T-helper 22 cell (primary cell): ENCODE measurements at places on chromosomes 12 and 14.
A peak's percentile ranks its signal among the peaks of the same experiment; 100 is the strongest.

DNA sequence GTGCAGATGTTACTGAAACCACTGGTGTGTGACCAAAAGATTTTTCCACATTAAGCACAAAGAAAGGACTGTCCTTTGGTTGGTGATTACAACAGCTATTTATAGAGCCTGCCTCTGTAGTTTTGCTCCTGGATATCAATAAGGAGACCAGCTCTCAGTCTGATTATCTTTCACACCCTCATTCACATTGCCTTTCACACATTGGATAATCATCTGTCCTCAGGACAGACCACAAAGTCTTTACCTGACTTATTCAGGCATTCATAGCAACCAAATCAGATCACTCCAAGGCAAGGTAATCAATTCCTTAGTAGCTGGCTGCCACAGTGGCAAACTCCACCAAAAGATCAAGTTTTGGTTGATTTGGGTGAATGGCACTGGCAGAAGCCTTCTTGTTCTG lies 59.6 kb upstream of the CPSF6 start:
- no peak for DNase-seq

GRCh38 chr12:2417481-2418160 lies 364.8 kb downstream of the CACNA1C start:
- no peak for DNase-seq

GRCh38 chr12:95282266-95282665 lies 64.7 kb downstream of the VEZT start:
- no peak for DNase-seq

DNA sequence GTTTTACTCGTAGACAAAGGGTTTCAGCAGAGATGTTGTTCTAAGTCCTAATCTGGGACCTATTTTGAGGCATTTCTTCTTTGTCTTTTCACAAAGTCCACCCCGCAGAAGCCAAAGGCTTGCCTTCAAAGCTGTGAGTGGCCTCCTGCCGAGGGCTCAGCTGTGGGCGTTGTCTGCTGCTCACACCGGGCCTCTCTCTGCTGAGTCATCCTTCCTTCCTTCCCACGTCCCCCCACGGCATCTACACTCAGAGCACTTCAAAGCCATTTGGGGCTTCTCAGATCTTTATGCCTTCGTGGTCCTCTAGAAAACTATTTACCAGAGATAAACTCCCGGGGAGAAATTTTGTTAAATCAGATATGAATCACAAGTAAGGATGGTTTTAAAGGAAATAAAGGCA lies 115.9 kb upstream of the TMPO start:
- peak; percentile 42 for DNase-seq

GRCh38 chr12:111268738-111269572 lies 99.9 kb downstream of the PHETA1 start:
- no peak for DNase-seq
